CD14-positive monocyte (primary cell): ENCODE measurements at places on chromosomes 12 and 14.

- DNase-seq = no peak
These were observed 35.7 kb downstream of the SLC38A4 start for GRCh38 chr12:46790066-46790465.

DNA sequence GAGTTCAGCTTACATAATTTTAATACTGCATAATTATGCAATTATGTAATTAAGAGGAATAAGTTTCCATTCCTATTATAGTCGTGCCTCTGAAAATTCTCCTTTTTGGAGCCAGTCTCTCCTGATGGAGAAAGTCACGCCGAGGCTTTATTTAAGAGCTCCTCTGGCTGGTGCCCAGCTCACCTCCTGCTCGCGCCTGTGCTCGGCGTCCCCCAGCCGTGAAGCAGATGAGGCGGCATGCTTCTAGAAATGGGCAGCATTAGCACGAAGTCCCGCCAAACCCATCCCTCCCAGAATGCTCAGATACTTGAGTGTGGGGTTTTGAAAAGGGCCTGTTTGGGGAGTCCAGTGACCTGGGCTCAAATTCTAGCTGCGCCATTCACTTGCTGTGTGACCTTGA lies 153.0 kb downstream of the PHETA1 start:
- no peak for DNase-seq

DNA sequence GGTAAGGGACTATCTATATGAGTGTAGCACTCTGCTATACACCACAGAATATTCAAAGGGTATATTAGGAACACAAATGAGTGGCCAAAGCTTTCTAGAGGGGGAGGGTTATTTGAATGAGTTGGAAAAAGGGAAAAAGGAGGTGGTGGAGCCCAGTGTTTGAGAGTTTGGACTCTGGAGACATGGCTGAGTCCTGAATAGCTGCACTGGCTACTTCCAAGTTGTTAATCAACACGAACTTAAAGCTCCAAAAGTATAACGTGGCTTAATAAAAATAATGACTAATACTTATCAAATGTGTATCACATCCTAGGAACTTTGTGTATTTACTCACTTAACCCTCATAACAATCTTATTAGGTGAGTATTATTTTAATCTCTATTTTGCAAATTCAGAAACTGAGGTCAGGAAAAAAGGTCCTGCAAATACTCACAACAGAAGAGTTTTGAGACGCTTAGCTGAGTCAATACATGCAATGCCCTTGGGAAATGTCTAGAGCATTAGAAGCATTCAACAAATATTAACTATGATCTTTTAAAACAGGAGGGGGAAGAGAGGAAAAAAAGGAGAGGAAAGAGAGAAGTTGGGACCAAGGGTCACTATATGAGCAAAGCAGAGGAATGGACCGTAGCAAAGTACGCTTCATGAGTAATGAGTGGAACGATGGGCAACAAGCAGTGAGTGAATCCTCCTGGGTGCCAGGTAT lies 189.5 kb upstream of the HMGA2 start:
- no peak for DNase-seq

DNA sequence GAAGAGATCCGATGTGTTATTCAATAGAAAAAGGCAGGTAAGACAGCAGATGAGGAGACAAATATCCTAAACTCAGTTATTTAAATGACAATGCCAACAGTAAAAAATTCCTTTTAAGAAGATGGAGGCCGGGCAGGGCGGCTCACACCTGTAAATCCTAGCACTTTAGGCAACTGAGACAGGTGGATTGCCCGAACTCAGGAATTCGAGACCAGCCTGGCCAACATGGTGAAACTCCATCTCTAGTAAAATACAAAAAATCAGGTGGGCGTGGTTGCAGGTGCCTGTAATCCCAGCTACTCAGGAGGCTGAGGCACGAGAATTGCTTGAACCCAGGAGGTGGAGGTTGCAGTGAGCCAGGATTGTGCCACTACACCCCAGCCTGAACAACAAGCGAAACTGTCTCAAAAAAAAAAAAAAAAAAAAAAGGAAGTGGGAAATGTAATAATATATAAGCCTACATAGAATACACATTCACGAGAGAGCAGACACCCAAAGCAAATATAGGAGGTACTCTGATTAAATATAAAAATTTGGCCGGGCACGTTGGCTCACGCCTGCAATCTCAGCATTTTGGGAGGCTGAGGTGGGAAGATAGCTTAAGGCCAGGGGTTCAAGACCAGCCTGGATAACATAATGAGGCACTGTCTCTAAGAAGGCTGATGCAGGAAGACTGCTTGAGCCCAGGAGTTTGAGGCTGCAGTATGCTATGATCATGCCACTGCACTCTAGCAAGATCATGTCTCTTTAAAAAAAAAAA lies 19.0 kb downstream of the CORO1C start:
- peak; percentile 51 for DNase-seq

- no peak for DNase-seq
These were observed 2.3 kb downstream of the ATXN7L3B start for GRCh38 chr12:74539765-74540526.

DNA sequence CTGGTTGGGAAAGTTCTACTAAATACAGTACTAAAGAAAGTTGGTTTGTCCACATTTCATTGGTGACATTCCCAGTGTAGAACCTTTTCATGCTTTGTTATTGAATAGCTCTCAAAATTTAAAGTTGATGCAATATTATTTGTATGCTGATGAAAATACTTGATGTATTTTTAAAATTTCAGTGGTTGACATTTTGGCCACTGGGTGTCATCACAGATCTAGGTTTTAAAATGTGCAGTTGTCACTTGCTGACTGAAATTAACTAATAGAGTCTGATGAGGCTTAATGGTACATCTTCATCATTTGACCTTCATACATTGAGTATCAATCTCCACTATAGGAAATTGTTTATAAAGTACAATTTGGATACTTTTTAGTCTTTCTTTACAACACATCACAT lies 37.1 kb downstream of the CMAS start:
- no peak for DNase-seq

DNA sequence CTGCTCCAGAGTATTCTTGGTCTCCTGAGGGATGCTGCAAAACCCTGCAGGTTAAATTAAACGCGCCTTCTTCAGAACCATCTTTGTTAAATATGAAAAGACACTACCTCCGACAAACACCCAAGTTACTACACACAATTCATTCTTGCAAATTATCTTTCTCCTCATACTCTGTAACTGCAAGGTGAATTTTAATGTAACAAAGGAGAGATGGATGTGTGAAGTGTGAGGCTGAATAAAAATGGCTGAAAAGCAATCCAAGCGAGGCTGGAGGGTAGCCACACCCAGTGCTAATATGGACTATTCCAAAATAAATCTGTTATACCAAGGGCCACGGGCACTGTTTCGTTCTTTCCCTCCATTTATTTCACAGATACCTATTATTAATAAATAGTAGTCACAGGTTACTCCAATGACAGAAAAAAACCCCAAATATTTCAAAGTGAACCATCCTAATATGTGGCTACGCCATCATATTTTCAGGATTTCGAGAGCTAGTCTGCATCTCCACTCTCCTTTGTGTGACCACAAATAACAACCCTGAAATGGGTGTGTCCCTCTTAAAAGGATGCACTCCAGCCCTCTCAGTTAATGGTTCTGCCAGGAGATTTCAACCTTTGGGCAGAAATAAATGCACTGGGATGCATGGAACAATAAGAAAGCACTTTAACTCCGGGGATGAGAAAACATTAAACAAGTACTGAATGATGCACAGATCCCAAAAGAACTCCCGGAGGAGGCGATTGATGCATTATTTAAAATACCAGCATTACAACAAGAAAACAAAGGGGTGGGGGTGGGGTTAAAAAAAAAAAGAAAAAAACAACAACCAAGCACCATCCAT lies 53.1 kb upstream of the CCDC175 start:
- no peak for DNase-seq

- DNase-seq = no peak
These were observed 35.0 kb upstream of the DTX1 start for GRCh38 chr12:113021500-113021899.

DNA sequence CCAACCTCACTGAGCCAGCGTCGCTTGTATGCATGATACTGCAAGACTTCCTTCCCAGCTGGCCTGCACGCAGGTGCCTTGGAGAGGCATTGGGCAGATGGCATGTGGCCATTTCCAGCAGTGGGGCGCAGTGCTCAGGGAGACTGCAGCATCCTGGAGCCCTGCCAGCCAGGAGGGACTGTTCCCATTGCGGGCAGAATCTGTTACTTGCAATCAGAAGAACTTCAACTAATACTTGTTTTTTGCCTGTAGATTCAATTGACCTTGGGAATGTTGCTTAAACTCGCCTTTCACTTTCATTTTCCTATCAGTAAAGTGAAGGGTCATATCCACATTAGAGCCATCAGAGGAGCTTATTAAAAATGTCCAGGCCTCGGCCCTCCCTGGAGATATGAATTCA lies 29.8 kb downstream of the ANKRD9 start:
- DNase-seq = no peak

DNA sequence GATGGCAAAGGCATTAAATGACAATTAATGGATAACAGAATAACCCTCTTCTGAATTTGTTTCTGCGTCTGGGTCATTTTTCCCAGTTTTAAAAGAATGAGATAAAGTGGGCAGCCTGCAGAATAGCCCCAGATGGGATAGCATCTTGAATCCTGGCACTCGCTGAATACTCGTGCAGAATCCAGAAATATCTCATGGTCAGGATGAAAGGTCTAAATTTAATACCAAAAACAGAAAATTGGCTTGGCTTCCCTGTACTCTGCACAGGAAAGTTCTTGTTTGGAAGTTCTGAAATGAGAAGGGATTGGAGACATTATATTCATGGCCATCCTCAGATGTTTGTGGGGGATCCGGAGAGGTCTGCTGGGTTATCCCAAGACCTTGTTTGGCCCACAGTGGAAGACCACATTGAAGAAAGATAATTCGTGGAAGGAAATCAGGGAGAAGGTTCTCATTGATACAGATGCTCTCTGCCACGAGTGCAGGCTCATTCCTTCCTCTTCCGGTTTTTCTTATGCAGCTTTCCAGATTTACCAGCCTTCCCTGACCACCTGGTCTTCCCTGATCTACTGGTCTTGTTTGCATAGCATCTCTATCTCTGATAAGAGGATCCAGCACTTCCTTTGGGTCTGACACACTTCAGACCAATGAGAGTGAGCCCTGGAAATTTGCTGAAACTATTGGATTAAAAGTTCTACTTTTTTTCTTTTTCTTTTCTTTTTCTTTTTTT lies 6.0 kb upstream of the IFT81 start:
- DNase-seq = no peak
